Posterior vena cava (tissue), 2 donors: ENCODE measurements at places on chromosomes 2 and 18. TPM values are rescaled to one million over a fixed set of nuclear protein-coding genes. Genes with fewer than 3 reads are reported as not detected.

Gene NAT8
- not detected for total RNA-seq

Gene LDLRAD4
- total RNA-seq: 74.8 TPM

Gene CACNB4
- 10.5 TPM for total RNA-seq

Gene ARHGEF4
- total RNA-seq: 8.8 TPM

Gene ZRANB3
- total RNA-seq: 5.7 TPM

Gene COLEC11
- 3.8 TPM for total RNA-seq

Gene ANKRD30B
- total RNA-seq: not detected

Gene PSMA8
- total RNA-seq: not detected

Gene SFTPB
- total RNA-seq: not detected

Gene CRYBA2
- total RNA-seq: not detected

Gene GKN1
- total RNA-seq: not detected

Gene ARHGAP15
- total RNA-seq: 23.2 TPM

Gene SERPINB12
- total RNA-seq: not detected

Gene LRRC30
- total RNA-seq: not detected

Gene MAL
- total RNA-seq: 1.0 TPM

Gene SPATS2L
- 68.7 TPM for total RNA-seq

Gene CFAP210
- not detected for total RNA-seq

Gene CBLN2
- total RNA-seq: not detected

Gene LIMS2
- 235 TPM for total RNA-seq

Gene IL37
- not detected for total RNA-seq

Gene MGAT5
- total RNA-seq: 41.7 TPM
